ENCODE measurements at places on chromosomes 16 and 17.

DNA sequence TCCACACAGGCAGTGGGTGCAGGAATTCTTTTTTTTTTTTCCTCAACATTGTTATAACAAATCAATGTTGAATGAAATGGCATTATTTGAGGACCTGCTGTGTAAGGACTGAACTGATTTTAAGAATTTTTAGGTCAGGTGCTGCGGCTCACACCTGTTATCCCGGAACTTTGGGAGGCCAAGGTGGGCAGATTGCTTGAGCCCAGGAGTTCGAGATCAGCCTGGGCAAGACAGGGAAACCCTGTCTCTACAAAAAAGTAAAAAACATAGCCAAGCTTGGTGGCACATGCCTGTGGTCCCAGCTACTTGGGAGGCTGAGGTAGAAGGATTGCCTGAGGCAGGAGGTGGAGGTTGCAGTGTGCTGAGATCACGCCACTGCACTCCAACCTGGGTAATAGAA lies 12.4 kb downstream of the MPRIP start:
- no peak for DNase-seq

DNA sequence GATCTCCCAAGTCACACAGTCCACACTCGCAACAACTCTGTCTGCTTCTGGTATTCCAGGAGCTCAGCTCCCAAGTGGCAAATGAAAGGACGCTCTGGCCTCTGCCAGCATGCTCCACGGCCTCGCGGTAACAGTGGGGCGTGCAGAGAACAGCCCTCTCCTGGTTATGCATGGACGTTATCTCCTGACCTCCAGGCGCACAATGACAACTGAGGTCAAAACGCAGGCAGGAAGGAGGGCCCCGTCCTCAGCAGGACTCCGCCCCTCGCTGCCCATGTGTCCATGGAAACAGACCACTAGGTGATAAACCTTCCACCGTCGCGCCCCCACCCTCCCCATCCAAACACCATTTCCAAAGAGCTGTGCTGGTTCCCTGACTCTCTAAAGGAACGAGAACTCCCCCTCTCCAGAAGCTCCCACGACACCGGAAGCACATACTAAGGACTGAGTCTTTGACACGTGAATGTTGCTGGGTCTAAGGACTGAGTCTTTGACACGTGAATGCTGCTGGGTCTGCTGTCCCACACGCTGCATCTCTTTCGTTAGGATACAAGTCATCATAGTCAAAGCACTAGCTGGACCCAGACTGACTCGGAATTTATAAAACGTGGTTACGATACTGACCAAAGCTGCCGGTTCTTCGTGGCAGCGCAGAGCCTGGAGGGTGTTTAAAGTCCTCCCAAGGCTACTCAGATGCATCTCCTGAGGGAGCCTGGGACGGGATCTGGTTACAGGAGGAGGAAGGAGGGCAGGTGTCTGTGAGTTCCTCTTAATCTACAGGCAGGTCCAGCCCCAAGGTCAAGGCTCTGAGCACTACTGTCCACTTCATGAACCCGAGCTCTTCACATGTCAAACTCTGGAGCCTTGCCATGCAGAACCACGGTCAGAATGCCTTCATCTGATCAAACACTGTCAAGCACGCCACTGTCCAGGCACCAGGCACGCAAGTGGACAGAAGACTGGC lies 43.9 kb downstream of the KLHDC4 start:
- DNase-seq, result no peak

DNA sequence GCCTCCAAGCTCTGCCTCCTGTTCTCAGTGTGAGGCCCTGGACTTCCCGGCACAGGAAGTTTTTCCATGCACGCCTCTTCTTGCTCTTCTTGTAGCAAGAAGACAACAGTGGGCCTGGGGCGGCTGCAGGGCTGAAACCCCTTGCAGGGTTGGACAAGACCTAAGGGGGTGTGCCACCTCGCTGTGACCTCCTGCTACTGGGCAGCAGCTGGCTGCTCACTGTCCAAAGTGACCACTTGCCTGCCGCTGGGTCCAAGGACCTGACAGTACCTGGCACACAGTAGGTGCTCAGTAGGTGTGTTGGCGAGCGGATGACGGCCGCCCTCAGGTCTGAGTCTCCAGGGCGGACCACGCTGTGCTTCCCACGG lies 331.6 kb downstream of the C16orf95 start:
- no peak for DNase-seq

GRCh38 chr17:68290268-68290954 lies 516 bp downstream of the SLC16A6 start:
- peak; percentile 25 for DNase-seq

- peak; percentile 62 for DNase-seq
Observed at GRCh38 chr17:56441308-56441707, 152.2 kb upstream of the NOG start.

GRCh38 chr17:82278786-82279391 lies 5.4 kb upstream of the CSNK1D start:
- no peak for DNase-seq

- no peak for DNase-seq
Observed at GRCh38 chr17:50558091-50558490, 2.4 kb upstream of the CACNA1G start.

DNA sequence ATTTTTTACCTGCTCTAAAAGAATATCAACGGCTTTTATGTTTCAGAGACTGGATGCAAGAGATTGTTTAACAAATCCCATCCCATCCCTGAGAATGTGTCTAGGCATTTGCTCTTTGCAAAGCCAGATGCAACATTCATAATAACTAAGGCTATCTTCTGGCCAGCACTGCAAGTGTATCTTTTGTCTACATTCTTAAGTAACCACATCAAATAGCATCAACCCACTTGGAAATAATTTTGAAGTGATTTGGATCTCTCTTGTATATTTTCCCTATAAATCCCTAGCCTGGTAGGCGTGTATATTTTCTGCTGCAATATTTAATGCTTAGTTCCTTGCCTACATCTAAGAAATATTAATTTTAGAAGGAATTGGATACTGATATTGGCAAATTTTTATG lies 64.3 kb downstream of the PIGL start:
- peak; percentile 57 for DNase-seq

DNA sequence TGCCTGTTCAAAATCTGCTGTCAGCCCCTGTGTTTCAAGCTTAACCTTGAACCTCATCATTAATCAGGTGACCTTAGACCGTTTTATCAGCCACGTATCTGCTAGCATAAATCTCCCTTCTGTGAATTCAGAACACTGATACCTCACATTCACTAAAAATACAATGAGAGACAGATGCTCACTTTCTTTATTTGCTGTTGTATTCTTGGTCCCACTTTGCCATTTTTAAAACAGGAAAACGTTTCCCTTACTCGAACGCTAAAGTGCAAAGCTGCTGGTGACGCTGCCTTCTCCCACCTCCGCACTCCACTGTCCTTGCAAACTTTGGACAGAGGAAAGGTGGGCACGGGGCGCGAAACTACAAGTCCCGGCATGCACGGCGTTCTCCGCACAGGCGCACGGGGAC lies 220 bp upstream of the ARHGAP44 start:
- DNase-seq, result no peak

DNA sequence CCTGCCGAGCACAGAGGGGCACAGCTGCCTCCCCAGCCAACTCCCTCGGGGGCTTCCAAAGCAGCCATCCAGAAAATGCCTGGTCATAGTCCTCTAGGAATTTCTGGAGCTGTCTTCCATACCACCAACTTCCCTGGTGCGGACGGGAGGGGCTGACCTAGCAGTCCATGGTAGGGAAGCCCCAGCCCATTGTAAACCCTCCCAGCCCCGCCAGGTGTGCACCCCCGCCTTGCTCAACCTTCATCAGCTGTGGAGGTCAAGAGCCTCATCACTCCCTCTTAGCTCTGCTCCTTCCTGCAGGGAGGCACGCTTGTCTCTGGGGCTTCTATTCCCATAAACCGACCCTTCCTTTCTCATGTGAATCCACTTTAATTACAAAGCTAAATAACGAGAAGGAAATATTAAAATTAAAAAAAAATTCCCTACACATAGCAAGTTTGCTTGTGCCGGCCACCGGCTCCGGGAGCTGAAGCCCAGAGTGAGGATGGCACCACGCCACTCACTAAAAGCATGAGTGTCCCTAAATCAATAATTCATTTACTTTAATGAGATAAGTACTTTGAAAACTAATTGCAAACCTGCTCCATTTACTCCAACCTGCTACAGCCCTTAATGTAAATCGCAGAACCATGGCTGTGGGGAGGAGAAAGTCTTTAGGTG lies 181.4 kb downstream of the ENGASE start:
- DNase-seq, result no peak

- DNase-seq, result no peak
Observed at GRCh38 chr17:80762076-80762475, 217.4 kb downstream of the RPTOR start.

DNA sequence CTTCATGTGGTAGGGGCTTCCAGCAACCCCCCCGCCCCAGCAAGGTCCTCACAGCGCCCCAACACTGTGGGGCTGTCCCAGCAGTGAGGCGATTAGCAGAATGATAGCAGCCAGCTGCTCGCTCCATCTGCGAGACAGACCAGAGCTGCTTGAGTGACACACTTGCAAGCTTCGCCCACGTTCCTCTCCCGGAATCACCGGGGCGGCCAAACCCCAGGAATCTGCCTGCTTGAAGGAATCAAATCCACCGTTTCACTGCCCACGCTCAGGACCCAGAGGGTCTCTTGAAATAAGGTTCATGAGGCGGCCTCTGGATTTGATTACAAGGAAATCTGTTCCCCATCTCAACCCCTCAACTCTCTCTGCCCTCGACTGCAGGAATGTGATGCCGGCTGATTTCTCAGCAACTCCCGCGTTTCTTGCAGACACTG lies 356.0 kb downstream of the C16orf95 start:
- peak; percentile 63 for DNase-seq

DNA sequence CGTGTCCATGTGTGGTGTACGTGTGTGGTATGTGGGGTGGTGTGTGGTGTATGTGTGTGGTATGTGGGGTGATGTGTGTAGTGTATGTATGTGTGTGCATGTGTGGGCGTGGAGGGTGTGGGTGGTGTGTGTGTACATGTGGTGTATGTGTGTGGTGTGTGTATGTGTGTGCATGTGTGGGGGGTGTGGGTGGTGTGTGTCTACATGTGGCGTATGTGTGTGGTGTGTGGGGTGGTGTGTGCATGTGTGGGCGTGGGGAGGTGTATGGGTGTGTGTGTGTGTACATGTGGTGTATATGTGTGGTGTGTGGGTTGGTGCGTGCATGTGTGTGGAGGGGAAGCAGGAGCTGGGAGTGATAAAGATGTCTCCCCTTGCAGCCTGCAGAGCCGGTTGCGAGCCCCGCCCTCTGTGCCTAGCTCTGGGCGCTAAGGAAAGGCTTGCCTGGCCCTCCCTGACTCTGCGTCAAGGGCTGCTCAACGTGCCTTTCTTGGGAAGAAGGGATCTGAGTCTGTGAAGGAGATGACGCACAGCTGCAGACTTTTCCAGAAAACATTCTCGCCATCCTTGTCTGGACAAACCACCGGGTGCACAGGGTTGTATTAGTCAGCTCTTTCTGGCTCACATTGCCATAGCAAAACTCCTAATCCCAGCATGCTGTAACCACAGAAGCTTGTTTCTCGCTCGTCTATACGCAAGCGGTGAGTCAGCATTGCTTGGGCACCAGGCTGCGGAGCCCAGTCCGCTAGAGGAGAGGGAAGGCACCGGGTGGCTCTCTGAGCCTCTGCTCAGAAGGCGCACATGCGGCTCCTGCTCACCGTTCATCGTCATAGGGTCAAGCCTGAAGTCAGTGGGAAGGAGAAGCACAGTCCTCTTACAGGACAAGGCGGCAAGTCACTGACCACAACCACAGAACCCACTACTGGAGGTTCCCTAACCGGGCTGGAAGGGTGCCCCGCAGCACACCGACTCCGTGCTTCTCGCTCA lies 2.0 kb upstream of the CD300H start:
- peak; percentile 98 for DNase-seq

DNA sequence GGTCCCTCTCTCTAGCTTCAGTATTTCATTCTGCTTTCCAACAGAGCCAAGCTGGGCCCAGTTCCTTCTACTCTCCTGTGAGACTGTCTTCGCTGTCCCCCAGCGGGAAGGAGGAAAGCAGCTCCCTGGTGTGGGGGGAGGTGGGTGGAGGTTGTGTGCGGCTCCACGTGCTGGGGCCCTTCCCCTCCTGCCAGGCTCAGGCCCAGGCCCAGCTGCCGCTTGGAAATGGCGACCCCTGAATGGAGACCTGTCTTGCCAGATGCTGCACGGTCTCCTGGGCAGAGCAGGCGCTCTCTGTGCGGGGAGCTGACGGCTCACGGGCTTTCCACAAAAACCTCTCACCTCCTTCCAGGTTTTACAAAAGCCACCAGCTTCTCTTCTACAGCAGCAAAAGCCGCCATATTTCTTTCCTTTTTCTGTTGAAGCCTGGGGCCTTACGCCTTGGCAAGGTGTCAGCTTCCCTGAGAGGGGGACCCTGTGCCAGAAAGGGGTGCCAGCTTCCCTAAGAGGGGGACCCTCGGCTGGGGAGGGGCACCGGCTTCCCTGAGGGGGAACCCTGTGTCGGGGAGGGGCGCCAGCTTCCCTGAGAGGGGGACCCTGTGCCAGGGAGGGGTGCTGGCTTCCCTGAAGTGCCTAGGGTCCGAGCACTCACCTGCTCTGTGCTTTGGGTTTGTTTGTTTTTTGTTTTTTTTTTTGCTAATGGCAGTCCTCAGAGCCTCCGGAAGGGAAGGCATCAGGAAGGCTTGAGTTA lies 47.5 kb downstream of the ZNF778 start:
- DNase-seq, result no peak

DNA sequence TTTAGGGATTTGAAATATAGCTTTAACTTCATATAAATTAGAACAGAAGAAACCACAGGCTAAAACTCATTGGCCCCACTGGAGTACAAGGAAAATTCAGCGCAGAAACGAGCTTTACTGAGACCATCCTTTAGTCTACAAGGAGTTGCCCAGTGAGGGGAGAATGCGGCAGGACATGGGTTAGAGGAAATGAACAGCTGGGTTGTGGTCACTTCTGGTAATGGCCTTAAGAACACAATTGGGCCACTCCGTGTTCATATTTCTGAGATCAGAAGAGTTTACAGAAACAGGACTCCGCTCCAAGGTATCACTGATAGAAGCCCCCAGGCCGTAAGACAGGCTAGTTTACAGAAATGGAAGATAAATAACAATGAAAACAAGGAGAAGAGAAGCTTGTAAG lies 188.3 kb downstream of the ZFHX3 start:
- DNase-seq, result no peak

DNA sequence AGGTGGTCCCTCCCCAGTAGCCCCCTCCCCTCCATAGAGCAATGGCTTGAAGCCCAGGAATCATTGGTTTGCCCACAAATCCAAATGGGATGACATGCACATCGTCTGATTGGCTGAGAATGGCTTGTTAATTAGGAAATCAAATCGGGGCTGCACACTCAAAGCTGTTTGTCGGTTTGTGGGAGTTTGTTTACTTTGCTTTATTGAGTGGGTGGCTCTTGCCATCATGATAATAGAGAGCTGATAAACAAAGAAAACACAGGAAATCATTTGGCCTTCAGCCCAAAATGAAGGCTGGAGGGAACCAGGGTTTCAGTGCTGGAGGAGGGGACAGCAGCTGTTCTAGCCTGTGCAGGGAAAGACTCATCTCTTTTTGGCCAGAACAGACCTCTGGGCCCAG lies 316.3 kb downstream of the CBLN1 start:
- no peak for DNase-seq

Measured in GM23248 (cell line).